ENCODE measurements at places on chromosomes 5 and 9.
A peak's percentile ranks its signal among the peaks of the same experiment; 100 is the strongest.

DNA sequence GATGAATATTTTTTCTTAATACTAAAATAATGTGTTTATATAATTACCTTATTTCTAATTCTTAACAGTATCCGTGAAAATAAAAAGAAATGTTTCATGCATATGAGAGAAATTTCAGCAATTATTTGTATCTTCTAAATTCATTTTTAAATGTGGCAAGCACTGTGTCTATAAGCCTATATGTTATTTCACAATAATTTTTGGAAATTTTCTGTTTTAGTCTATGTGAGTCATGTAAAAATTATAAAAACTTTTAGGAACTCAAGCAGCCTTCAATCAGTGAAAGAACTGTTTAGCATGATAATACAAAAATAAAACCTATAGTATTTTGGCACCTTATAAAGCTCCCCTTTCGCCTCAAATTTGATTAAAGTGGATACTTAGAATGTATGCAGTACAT lies 96.8 kb downstream of the ZCCHC7 start:
- DNase-seq, result no peak

GRCh38 chr9:115513148-115513547 lies 395.2 kb upstream of the TNC start:
- DNase-seq, result no peak

- DNase-seq, result no peak
Measured at GRCh38 chr5:159802661-159803060, 113.6 kb upstream of the ADRA1B start.

- DNase-seq, result no peak
Measured at GRCh38 chr5:30100148-30100713, 1093.3 kb upstream of the CDH6 start.

DNA sequence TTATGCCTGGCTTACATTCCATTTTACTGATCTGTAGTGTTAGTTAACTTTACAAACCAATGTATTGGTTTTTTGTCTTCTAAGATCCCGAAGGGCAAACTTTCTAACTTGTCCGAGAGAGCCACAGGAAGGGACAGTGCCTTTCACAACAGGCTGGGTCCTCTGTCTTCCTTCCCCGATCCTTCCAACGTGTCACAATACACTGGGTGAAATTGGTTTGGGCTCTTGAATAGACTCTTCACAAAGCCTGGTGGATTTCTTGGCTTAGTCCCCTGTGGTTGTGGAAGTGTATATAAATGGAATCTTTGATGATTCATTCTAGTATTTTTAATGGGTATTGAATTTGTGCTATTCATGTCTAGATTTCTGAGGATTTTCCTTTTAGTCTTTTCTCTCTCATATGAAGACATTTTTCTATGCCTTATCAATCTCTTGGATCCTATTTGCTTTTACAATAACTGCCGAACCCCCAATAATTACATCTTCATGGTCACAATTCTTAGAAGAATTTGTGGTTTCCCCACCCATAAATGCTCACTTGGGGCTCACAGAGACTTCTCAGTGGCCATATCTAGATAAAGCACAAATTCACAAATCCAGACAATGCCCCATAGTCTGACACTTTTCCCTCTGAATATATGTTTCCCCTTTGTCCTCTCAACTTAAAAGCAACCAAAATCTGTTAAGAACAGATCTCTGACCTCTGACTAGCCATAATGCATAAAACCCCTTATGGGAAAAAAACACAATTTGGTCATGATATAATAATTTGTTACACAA lies 107.7 kb downstream of the MTRR start:
- DNase-seq, result peak; percentile 9

- no peak for DNase-seq
Measured at GRCh38 chr9:96087669-96088299, 212.3 kb downstream of the ERCC6L2 start.

- DNase-seq, result no peak
Measured at GRCh38 chr5:31671339-31671741, 32.4 kb downstream of the PDZD2 start.

- no peak for DNase-seq
Measured at GRCh38 chr5:5536871-5537270, 114.4 kb downstream of the ICE1 start.

DNA sequence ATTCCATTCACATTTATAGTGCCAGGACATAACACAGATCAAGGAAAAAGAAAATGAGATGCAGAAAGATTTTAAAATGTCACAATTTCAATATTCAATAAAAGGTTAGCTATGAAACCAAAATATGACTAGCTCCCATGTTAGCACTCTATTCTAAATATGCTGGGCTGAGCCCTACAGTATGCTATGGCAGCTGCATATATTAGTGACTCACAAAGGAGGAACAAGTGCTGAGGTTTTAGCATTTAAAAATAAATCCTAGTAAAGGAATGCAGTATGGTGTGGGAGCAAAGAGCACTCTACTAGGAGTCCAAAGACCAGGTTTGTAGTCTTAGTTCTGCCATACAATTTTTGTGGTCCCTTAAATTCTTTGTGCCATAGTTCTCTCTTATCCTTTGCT lies 118.4 kb downstream of the OXCT1 start:
- no peak for DNase-seq

DNA sequence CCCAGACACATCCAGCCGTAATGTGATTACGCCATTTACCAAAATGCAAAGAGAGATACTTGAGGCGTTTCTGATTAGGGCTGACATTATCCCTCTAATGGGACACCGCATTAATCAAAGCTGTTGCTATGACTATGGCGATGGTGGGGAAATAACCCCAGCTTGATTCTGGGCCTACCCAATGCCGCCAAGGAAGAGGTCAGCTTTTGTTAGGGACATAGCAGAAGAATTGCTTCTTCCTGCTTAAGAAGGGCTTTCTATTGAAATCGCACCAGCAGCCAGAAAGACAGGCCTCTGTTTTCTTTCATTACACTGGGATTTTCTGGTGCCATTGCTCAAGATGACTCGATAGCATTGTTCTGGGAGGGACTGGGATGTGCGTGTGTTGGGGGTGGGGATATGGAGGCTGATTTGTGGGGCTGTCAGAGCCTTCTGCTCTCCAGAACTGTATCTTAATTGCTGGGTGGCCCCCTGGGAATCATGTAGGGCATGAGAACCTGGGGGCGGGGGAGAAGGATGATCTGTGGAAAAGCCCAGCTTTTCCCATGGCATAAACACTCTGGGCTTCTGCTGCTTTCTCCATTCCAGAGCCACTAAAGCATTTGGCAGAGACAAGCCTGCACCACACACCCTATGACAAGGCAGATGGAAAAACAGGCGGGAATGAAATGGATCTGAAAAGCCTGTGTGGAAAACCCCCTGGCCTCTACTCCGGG lies 106.5 kb upstream of the RAD23B start:
- no peak for DNase-seq

- no peak for DNase-seq
Measured at GRCh38 chr5:162837155-162837554, 600.2 kb upstream of the CCNG1 start.

- no peak for DNase-seq
Measured at GRCh38 chr9:38233343-38233742, 159.2 kb upstream of the ALDH1B1 start.

DNA sequence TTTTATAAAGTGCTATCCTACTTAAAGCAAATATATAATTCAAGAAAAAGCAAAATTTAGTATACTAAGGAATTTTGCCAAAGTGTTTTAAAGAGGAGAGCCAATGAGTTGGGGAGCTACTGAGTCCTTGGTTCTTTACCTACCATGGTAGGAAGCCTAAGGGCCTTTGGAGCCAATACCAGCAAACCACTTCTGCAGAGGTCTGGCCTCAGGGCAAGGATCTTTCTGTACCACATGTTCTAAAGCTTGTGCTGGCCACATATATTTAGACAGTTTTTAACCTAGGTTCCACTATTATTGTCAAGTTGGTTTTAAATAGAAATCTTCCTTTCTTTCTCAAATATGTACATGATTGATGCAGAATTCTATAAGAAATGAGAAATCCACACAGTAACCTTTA lies 172.3 kb upstream of the NREP start:
- DNase-seq, result no peak

Measured in MG63 (cell line).